ENCODE measurements at places on chromosomes 6 and 20.

DNA sequence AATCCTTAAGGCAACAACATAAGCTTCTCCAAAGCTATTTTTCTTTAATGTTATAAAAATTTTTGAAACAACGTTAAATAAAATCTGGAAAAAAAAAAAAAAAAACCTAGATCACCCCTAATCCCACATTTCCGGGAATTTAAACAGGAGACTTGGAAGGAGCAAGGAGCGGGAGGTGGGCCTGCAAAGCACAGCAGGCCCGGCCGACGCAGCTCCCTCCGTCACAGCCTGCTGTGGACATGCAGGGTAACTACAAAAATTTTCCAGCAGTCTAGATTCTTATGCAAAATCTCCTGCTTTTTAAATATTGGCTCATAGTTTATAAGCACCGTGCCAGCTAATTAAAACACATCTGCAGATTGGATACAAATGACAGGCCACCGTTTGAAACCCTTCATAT lies 23.5 kb downstream of the FOXF2 start:
- no peak for DNase-seq

DNA sequence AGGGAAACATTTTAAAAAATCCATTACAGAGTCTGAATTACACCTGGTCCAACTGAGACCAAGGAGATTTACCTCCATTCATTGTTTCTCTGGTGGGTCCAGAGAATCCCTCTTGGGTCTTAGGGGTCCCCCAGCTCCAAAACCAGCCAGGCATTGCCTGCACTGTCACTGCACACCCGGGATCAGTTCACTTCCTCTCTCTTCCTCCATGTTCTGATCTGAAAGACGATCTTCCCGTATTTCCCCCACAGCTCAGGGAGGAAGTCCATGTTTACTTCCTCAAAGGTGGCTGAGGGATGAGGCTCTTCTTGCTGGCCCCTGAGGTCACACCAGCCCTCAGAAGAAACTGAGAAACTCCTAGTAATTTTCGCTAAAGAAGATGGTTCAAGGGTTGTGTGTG lies 159.7 kb downstream of the BMP7 start:
- no peak for DNase-seq

- DNase-seq, result no peak
Observed at GRCh38 chr20:18928626-18929025, 115.0 kb downstream of the SCP2D1 start.

GRCh38 chr20:577167-577791 lies 32.8 kb downstream of the TCF15 start:
- DNase-seq, result no peak

GRCh38 chr20:17327185-17328148 lies 100.6 kb downstream of the PCSK2 start:
- DNase-seq, result no peak

DNA sequence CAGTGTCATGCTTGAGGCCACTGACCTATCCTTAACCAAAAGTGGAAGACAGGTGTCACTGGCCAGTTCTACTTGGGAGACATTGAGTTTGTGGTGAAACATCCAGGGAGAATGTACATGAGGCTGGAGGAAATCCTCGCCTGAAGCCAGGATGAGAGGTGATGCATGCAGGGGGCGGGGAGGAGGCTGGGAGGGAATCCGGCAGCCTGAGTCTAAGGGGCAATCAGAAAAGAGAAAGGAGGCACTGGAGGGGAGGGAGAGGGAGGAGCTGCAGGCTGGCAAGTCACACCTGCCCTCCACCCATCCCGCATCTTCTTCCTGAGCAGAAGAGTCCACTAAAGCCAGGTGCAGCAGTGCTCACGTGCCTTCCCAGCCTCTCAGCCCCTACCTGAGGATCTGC lies 14.9 kb upstream of the DDO start:
- no peak for DNase-seq

DNA sequence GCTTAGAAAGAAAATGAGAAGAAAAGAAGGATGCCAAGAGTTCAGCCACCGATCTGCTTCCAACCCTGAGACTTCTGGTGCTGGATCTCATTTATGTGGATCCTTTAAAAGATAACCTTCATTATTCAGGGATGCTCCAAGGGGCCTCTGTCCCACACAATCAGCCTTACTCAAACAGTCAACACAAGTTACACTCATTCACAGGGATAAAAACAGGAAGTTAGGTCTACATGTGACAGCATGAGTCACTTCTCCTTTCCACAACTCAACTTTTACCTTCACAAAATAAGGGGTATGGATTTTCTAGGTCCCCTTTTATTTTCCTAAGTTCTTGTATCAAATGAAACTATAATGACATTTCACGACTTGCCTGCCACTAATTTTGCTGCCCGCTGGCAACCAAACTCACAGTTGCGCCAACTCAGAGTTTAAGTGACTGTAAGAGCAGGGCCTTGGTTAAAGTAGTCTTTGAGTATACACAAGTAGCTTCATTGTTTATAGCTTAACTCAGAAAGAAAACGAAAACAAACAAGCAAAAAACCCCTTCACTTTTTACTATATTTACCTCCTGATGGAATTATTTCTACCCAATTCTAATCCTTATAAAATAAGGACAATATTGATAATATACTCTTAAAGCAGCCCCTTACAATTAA lies 278.8 kb upstream of the RUNX2 start:
- DNase-seq, result no peak

Data from esophagus squamous epithelium (tissue), 5 donors.